Fibroblast of skin of left quadriceps (primary cell): ENCODE measurements at places on chromosomes 6 and 20.

- no peak for DNase-seq
These were observed 72.4 kb downstream of the BACH2 start for GRCh38 chr6:90224196-90224595.

DNA sequence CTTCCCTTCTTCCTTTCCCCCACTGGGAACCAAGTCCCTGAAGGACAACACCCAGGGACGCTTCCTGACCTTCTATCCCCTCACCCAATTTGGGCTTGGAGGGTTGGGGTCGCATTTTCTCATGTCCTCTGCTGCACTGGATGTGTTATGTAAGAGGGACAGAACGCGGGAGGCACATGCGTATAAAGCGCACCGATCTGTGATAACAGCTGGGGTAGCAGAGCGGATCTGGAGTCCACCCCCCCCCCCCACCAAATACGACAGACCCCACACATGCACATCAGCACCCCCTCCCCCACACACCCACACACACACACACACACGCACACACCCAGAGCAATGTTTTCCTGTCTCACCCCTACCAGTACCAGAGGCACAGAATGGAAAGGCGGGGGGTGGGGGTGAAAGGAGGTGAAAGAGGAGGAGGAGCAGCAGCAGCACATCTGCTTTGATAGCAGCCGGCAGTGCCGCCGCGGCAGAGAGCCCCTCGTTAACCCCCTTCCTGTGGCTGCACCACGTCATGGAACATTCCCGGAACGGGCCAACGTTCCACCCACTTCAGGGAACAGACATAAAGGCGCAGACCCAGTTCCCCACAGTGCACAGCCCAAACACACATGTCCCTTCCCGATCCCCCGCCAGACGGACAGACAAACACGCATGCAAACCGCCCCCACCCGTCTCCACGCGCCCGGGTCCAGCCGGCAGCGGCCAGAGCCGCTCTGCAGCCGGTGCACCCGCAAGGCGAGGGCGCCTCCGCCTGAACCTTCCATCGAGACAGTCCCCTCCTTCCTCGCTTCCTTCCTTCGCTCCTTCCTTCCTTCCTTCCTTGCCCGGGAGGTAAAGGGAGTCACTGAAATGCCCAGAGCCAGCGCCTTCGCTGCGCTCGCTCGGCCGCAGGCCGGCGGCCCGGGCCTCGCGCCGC lies 590 bp downstream of the HIVEP2 start:
- DNase-seq, result peak; percentile 82

DNA sequence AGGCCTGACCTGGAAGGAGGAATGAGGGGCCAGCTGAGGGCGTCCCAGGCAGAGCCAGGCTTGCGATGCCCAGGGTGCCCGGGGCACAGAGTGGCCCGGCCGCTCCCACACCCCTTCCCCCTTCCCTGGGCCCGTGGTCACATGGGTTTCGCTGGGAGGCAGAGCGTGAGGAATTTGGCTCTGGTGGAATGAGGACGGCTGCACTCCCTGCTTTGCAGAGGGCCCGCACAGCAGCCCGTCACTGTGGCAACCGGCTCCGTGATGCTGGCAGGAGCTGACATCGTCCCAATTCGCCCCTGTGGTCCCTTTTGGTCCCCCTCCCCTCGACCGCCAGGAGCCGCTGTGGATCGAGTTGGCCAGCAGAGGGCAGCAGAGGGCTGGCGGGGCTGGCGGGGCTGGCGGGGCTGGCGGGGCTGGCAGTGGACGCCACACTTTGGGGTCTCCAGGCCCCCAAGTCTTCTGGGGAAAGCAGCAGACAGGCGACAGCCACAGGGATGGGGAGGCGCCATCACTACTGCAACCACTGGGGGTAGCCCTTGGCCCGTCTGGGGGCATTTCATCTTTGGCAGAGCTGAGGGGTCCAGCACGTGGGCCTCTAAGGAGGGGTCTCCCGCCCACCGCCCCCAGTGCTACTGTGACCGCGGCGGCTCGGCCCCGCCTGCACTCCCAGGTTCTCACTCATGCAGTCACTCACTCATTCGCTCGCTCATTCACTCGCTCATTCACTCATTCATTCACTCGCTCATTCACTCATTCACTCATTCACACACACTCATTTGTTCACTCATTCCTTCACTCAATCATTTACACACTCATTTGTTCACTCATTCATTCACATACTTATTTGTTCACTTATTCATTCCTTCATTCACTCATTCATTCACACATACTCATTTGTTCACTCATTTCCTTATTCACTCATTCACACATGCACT lies 49.7 kb upstream of the BHLHE23 start:
- no peak for DNase-seq

DNA sequence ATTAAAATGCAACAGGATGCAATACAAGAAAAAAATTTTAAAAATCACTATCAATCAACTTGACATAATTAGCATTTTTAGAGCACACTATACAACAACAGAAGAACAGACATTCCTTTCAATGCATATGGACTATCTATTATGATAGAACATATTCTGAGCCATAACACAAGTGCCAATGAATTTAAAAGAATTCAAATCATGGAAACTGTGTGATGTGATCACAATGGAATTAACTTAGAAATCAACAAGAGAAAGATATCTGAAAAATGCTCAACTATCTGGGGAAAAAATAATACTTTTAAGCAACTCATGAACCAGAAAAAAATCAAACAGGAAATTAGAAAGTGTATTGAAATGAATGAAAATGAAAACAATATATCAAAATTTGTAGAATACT lies 106.3 kb downstream of the ADTRP start:
- DNase-seq, result peak; percentile 20

DNA sequence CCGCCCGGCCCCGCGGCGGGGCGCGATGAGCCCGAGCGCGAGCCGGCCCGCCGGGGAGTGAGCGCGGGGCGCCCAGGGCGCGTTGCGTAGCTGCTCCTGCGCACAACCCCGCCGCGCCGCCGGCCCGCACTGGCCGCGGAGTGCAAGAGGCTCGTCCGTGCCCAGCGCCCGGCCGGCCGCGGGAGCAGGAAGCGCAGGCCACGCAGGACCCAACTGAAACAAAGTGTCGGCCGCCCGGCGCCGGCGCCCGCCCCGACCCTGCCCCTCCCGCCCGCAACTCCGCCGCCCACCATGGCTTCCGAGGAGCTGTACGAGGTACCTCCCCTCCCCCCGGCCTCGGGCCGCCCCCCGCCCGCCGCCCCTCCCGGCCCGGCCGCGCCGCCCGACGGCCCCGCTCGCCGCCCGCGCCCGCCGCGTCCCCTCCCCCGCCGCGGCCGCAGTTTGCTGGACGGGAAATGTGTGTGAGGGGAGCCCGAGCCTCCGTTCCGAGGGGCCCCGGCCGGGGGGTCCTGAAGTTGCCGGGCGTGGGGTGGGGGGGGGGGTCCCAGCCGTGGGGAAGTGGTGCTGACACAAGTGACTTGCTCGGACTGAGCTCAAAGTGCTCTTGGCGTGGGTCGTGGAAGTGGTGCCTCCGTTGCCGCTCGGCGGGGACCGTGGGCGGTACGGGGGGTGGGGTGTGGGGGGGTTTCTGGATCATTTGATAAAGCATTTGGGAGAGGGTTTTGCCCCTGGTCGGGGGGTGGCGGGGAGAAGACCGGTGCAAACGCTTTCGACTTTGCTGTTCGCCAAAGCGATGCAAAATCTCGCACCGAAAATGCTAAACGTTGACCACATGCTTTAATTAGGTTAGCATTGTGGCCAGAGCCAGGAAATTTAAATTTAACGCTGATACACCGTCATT lies 539 bp downstream of the CDYL start:
- no peak for DNase-seq

DNA sequence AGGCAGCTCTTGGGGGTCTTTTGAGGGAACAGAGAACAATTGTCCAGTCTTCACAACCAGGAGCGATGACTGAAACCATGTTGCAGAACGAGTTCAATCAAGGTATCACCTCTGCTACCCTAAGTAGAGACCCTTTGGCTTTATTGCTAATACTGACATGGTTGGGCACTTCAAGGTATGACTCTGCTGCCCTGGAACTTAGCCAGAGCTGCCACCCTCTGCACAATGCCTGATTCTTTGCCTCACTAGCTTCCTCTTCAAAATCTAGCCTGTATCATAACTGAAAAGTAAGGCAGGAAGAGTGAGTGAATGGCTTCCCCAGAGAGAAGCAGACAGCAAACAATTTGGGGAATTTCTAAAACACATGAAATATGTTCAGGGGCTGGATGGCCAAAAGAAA lies 592.7 kb upstream of the NRSN1 start:
- no peak for DNase-seq

GRCh38 chr6:35669451-35670045 lies 19.2 kb downstream of the FKBP5 start:
- DNase-seq, result no peak

DNA sequence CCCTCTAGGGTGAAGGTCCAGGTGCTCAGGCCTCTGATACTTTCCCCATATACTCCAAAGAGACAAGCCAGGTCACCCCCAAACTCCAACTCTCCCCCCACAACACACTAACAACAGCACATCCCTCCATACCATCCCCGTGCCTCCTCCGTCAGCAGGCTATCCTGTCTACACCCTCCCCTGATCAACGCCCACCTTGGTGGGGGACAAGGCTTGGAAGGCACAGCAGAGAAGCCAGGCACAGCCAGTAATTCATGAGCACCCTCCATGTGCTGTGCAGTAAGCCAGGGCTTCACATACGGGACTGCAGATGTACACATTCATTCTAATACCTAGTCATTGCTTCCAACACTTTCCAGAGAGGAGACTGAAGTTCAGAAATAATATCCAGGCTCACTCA lies 57.6 kb downstream of the TRERF1 start:
- no peak for DNase-seq

DNA sequence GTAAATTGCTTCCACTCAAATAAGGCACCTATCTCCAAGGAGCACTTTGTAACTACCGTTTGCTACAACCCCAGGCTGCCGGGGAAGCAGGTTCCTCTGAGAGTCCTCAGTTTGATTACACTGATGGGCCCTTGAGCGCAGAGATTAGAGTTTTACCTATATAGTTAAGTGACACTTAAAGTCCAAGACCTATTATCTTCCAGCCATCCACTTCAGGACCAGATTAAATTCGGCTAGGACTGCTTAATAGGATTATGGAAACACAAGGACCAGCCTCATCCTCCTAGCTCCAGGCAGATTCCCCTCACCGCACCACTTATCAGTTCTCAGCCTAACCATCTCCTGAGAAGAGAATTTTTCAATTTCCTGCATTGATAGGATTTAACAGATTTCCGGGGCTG lies 64.7 kb upstream of the TIAM2 start:
- DNase-seq, result no peak

GRCh38 chr20:7843613-7844012 lies 96.6 kb downstream of the HAO1 start:
- no peak for DNase-seq

- DNase-seq, result peak; percentile 60
These were observed 84.3 kb upstream of the TAB2 start for GRCh38 chr6:149233056-149233715.

- no peak for DNase-seq
These were observed 52.2 kb upstream of the DTNBP1 start for GRCh38 chr6:15715060-15715459.

- DNase-seq, result no peak
These were observed 23.9 kb downstream of the SUN5 start for GRCh38 chr20:32980131-32980941.

GRCh38 chr6:136499370-136499769 lies 50.9 kb downstream of the MAP7 start:
- no peak for DNase-seq

DNA sequence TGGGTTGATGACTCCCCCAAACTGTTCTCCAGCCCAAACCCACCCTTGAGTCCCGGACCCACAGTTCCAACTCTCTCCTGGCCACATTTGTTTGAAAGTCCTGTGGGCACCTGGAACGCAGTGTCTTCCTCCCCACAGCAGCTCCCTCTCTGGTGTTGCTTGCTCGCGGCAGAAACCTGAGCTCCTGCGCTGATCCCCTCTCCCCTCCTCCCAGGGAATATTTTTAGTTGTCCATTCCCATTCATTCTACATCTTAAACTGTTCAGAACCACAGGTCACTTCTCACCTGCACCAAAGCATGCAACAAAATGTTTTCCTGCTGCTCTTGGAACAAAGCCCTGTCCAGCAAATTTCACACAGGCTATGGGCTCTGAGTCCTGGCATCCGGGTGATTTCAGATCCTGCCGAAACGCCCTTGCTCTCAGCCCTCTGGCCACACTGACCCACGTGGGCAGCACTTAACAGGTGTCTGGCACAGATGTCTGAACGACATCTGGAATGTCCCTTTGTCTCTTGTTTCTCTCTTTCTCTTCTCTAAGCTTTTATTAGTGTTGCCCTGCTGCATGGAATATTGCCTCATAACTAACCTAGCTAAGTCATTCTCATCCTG lies 27.0 kb upstream of the PMEPA1 start:
- DNase-seq, result no peak

- no peak for DNase-seq
These were observed 8.8 kb downstream of the ACOT8 start for GRCh38 chr20:45848421-45848820.

DNA sequence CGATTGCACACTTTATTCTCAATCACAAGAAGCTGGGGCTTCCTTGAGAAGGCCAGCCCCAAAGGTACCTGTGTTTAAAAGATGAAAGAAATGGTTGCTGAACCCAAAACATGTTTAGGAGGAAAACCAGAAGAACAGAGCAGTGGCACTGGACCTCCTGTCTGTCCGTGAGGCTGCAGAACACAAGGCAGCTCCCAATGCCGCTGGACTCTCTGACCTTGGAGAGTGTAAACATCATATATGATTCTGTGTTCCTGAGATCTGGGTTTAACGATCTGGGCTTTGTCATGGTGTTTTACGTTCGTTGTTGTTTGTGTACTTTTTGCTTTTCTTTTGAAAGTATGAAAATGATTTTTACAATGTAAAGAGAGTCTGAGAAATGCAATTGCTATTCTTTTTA lies 106.1 kb downstream of the SLC22A3 start:
- no peak for DNase-seq

- DNase-seq, result peak; percentile 15
These were observed at the start of gene WFDC10A for GRCh38 chr20:45629496-45630100. WFDC10A (plus strand) TSS chr20:45629739; CDS start chr20:45629814, 75 bp downstream.

- DNase-seq, result no peak
These were observed 19.4 kb downstream of the VIP start for GRCh38 chr6:152769993-152770392.

DNA sequence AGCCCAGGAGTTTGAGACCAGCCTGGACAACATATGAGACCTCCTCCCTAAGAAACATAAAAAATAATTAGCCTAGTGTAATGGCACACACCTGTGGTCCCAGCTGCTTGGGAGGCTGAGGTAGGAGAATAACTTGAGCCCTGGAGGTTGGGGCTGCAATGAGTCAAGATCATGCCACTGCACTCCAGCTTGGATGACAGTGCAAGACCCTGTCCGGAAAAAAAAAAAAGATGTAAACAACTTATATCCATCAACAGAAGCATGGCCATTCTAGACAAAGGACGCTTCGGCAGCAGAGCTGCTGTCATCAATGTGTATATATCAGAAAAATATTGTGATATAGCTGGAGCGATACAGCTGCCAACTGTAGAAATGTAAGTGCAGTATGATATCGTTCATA lies 59.6 kb upstream of the ARID1B start:
- DNase-seq, result no peak

- DNase-seq, result no peak
These were observed 6.9 kb upstream of the HRH3 start for GRCh38 chr20:62226707-62227590.

DNA sequence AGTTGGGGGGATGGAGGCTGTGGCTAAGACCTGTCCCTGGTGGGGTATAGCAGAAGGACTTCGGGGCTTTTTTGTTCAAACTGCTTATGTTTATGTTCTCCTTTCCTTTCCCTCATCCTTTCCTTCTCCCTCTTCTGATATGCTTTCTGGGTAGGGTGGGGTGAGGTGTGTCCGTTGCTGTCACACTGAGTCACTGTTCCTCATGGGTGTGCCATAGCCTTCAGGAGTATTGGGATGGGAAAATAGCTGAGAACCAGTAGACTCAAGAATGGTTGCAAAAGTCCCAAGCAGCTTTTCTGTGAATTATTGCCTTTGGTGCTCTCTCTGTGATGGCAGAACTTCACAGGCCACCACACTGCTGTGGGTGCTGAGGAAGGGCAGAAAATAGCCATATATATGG lies 39.6 kb downstream of the TPD52L1 start:
- no peak for DNase-seq
